GM12878 (cell line): ENCODE measurements at places on chromosomes 3 and 15.
A peak's percentile ranks its signal among the peaks of the same experiment; 100 is the strongest.

DNA sequence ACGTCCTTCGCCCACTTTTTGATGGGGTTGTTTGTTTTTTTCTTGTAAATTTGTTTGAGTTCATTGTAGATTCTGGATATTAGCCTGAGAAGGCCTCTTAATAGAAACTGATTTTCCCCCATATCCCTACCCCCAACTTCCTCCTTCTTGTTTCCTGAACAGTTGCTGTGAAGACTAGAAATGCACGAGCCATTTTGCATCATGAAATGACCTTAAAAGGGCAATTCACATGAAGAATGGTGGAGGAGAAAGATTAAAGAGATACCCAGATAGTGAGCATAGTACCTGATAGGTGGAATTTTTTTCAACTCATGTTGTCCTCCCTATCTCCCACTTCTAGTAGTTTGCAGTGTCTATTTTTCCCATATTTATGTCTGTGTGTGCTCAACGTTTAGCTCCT, 55.2 kb upstream of the KCNH8 start:
- DNase-seq = no peak

DNA sequence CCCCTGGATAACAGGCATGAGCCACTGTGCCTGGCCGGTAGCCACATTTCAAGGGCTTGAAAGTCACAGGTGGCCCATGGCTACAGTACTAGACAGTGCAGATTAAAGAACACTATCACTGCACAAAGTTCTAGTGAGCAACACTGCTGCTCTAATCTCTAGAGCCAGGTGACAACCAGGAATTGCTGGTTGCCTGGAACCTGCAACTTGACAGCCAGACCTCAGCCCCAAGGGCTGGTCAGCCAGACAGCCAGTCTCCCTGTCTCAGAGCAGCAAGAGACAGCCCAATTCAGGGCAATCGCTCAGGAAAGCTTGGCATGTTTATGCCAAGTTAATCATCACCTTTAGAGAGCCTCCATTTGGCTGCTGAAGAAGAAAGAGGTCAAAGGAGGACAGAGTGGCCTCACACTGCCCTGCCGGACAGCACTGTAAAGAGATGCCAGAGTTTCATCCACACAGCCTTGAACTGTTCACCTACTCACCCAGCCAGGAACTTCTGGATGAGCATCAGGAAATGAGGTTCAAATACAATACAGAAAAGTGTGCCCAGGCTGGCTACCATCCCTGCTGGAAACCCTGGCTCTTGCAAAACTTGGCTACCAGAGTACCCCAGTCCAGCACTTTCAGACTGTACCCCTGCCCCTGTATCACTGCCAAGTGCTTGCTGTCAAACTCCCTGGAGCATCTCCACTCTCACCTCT, 6.0 kb downstream of the CCDC12 start:
- no peak for DNase-seq

DNA sequence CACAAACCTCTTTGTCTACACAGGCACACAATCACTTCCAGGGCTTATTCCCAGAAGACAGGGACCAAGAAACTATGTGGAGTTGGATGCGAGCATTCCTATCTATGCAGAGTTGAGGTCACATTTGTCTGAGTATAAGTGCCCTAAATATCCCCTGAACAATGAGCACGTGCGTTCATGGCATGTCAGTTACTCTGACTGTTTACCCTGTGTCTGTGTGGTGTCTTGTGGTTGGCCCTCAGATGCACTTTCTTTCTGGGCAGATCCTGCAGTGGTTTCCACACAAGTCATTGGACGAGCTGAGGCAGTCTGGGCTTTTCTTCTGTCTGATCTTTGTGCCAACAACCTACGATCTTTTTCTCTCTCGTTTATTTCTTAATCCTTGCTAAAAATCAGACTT, 134.5 kb downstream of the FBN1 start:
- DNase-seq = no peak

DNA sequence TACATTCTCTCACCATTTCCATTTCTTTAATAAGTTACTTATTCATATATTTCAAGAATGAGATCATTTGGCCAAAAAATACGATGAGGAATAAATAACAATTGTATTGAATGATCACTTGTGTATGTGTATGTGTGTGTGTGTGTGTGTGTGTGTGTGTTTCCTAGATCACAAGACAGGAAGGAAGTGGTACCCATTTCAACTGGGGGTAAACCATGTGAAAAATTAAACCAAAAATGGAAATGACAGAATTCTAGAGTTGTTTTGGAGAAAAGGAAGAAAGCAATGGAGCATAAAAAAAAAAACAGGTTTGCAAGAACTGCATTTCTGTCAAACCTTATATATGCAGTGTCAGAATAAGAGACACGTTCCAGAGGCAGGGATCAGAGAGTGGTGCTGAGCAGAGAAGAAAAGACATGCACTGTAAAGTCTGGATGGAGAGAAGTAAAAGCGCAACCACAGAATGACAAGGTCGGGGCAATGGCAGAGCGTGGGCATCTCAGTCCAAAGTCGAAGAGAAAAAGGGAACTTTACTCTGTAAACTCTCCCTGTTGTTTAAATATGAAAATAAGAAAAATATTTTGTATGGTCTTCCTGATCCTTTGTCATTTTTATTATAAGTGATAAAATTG, 75.5 kb downstream of the PEX5L start:
- DNase-seq = peak; percentile 60

DNA sequence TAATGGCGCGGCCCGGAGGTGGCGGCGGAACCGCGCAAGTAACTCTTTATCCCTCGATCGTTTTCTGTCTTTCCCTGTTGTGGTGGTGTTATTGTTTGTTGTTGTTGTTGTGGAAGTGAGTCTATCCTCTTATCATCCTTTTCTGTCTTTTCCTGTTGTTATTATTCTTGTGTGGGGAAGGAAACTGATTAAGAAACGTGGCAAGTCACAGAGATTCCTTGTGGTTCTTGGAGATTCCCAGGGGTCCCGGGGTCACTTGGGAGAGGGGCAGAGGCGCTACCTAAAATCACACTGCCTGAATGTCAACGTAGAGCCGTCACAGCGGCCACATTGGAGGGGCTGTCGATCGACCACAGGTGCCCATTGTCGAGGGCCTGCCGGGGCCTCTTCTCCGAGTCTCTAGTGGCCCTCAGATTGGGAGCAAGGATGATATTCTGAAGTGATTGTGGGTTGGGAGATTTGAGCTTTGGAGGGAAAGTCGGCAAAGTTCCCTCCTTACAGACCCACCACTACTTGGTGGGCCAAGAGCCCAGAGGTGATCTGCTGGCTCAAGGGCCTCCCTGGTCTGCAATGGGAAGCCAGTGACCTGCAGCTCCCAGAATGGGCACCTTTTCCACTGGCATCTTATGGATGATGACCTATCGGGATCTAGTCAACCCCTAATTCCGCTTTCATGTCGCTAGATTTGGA, 790 bp downstream of the PARP14 start:
- DNase-seq = no peak

- DNase-seq = no peak
Measured at GRCh38 chr15:45364271-45364670, 14.1 kb downstream of the GATM start.

- DNase-seq = no peak
Measured at GRCh38 chr3:47908744-47909143, 105.8 kb downstream of the DHX30 start.

GRCh38 chr15:42848846-42849245, 71.7 kb downstream of the TTBK2 start:
- no peak for DNase-seq

- no peak for DNase-seq
Measured at GRCh38 chr15:27426805-27427204, 455.8 kb downstream of the GABRG3 start.

DNA sequence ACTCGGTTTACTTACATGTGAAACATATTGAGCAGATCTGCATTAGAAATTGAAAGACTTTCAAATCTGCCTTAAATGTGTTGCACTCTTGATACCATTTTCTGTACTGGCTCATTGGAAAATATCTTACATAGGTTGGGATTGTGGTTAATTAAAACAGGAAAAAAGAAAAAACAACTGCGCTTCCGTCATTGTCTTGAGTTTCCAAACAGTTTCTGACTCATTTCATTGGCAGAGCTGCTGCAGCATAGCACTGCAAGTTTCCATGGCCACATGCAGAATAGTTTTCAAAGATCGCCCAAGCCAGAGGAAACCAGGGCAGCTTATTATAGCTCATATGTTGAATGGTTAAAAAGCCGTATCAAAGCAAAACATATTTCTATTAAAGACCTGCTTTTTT, 446.6 kb upstream of the BCHE start:
- no peak for DNase-seq

- no peak for DNase-seq
Measured at GRCh38 chr3:28718074-28718849, 369.6 kb upstream of the AZI2 start.

DNA sequence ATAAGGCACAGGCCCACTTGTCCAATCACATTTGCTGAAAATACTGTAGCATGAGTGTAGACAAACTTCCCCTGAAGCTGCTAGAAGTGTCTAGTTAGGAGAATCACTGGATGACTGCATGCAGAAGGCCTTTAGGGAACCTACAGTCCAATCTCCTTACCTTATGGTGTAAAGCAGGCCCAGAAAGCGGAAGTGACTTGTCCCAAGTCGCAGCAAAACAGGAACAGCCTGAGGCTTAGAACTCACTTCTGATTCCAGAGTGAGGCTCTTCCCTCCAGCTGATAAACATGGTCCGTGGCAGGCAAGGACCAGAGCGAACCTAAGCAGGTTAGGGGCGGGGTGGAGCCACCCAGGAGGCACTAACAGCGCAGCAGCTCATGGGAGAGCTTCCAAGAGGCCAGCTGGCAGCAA, 2.5 kb downstream of the GRAMD2A start:
- DNase-seq = no peak

GRCh38 chr3:51945031-51945840, 3.1 kb downstream of the PARP3 start:
- DNase-seq = no peak

DNA sequence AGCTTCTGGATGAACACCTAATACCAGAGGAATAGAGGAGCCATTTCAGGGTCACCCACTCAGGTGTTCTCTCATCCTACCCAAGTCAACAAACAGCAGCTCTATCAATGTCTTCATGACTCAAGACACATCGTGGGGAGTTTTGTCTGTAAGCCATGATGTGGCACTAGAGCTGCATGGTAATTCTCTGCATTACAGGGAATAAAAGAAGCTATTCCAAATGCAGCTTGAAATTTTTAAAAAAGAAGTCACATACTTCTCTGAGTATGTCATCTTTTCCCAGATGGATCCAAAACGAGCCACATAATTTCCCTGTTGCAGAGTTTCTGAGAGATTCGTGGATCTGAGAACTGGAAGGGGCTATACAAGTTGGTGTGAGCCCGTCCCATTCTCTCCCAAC, 6.1 kb upstream of the THSD4 start:
- no peak for DNase-seq

GRCh38 chr3:68985146-68985790, 28.2 kb downstream of the EOGT start:
- DNase-seq = no peak

DNA sequence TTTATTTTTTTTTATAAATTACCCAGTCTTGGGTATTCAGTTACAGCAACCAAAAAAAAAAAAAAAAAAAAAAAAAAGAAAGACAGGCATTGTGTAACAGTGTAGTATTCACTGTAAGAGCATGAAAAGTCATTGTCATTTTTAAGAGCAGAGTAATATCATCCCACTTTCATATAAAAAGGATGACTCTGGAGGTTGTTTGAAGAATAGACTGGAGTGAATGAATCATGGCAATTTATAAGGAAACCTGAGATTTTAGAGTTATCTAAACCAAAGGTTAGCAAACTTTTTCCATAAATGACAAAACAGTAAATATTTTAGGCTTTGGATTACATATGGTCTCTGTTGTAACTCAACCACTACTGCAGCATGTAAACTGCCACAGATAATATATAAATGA, 794.9 kb downstream of the NTRK3 start:
- DNase-seq = no peak

DNA sequence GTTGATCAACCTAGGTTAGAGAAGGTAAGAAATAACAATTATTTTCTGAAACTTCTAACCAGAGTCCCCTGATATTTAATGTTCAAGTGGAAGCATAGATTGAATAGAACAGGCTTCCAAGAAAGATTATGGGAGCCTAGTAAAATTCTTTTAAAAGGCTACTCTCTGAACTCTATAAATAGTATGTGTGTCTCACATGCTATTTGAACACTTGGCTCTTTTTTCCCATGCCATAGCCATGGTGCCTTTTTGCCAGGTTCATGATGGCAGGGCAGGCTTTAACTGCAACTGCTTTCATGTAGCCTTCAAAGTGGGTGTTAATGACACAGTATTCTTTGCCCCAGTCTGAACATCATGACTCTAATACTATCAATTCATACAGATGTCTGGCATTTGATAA, 22.9 kb upstream of the STRIT1 start:
- no peak for DNase-seq
